ENCODE measurements at places on chromosomes 2 and 18.

DNA sequence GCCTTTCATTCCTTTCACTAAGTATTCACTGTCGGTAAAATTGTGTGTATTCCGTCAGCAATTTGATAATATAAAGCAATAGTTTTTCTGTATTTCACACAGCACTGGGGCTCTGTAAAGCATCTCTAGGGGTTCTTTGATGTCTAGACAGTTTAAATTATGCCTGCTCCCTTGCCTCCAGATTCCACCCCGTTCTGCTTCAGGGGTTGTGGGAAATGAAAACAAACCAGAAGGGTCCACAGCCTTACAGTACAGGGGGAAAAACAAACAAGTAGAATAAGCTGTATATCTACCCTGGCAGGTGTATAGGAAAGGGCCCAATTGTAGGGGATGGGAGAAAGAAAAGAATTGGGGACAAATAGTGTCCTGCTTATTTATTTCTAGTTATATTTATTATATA is 63.1 kb downstream of the ASXL3 start:
- DNase-seq = no peak

DNA sequence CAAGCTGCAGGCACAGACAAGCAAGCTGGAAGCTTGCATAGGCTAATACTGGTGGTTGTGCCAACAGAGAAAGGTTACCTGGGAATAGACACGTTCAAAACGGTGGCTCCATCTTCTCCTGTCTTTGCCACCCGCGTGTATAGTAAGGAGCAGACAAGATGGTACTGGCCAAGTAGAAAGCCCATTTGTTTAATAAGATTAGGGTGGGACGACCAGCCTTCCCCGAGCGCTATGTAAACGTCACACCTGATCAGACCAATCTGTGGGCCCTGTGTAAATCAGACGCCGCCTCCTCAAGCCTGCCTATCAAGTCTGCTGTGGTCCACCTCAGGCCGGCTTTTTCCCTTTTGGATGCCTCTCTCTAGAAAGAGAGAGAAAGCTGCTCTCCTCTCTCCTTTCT is 189.2 kb downstream of the LAMA1 start:
- DNase-seq = no peak

GRCh38 chr2:23589739-23590138 is 204.8 kb downstream of the KLHL29 start:
- no peak for DNase-seq

DNA sequence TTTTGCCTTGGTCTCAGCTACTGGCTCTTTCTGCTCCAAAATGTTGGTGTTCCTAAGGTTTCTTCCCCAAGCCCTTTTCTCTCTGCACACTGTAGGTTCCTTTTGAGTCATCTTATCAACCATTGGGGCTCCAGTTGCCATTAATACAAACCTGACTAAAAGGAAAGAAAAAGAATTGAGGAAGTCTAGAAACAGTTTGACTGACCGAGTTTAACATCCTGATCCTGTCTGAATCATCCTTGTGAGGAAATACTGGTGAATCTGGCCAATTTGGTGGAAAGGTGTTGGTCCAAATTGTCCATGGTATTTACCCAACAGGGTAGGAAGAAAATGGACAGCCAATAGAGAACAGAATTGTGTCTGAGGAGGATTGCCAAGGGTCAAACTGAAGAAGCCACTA is 38.3 kb downstream of the CRYGD start:
- DNase-seq = no peak

- DNase-seq = no peak
Measured at GRCh38 chr2:187403568-187404260, 44.3 kb downstream of the CALCRL start.

DNA sequence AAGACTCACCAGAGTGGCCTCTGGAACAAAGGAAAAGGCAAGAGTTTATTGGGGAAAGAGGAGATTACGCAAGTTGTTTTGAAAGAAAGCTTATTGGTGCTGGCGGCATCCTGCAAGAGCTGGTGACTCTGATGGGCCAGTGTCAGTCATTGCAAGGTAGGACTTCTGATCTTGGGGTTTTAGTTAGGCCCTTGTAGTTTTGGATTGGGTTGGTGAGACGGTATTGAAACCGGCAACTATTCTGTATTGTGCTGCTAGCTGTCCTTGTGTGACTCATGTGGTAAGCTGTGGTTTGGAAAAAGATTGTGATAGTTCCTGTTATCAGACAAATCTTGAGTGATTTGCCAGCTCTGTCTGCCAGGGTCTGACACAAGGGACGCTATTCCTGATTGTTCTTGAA is 159.1 kb upstream of the PIEZO2 start:
- DNase-seq = no peak

DNA sequence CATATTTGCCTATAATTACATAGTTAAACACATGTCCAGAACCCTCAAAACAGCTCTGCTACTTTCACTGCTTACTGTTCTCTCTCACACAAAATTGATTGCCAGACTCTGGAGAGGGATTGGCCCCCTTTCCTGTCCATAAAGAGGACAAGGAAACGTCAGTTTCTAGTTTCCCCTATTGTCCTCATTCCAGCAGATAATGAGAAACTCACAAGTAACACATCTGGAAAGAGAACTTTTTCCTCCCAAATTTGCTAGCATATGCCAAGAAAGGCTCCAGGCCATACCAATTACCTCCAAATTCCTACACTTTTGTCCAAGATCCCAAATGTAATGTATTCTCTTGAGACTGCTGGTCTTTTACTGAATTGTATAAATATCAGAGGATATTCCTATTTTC is 200.5 kb downstream of the EXOC6B start:
- no peak for DNase-seq

- no peak for DNase-seq
Measured at GRCh38 chr18:61929881-61930640, 37.3 kb upstream of the RNF152 start.

DNA sequence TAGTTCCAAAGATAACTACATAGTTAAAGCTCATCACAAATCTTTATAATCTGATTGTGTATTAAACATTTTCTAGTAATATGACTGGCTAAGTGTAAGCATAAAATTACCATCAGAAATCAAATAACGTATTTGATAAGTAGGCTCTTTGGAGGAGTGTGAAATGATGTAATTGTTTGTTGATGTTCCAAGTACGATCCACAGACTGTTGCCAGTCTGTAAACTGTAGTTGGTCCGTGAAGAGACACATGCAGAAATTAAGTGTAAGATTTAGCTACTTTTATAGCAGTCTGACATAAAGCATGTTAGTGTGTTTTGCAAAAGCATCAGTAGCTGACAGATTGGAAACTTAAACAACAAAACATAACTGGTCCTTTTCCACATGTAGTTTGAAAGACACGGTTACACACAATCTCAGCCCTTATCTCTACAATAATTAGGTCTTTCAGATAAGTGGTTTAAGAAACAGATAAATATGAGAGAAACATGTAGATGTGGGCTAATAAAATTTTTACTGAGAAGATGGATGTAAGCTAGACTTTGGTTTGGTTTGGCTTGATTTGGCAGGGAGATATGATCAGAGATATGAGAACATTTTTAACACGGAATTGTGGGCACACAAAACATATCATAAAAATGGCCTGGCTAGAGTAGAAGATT is 115.0 kb upstream of the EPB41L5 start:
- no peak for DNase-seq

DNA sequence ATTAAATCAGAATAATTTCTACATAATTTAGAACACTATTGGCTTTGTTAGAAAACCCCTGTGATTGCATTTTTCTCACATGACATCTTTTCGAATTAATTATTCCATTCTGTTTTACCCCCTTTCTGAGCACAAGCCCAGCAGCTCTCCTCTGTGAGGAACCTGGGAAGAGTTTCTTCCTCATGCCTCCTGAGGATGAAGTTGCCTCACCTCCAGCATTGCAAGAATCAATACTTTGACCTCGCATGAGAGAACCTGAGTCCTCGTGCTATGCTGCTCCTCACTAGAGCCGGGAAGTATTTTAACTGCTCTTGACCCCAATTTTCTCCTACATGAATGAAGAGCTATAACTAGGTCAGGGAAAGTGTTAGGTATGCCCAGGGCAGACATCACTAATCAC is 77.1 kb upstream of the RAPH1 start:
- DNase-seq = no peak

DNA sequence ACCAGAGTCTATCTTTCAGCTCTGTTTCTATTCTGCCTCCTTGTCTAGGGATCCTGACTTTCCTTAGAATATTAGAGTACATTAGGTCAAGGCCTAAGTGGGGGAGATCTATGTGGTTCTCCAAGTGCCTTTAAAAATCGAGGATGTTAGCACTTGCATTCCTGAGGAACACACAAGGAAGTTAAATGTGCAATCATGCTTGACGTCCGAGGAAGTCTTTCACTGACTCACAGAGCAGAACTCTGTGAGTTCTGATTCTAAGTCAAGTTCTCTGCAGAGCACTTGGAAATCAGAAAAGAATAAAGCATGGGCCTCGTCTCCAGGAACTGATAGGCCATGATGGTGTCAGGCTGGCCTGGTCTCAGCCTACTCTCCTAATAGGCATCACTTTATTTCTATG is 17.2 kb downstream of the FHOD3 start:
- DNase-seq = no peak

DNA sequence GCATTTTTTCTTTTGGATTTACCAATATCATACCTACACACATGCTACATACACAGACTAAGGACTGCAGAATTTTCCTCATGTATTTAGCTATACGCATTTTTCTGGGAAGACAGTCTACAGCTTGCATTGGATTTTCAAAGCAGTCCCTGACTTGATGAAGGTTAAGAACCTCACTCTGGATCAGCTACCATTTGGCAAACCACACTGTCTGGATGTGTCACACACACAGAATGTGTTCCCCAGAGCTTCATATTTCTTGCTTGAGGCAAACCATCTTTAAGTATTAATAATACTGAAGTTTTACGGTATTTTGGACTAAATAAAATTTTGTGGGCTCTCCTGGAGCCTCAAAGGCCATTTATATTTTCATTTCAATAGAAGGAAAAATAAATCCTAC is 102.3 kb downstream of the TCF4 start:
- no peak for DNase-seq

DNA sequence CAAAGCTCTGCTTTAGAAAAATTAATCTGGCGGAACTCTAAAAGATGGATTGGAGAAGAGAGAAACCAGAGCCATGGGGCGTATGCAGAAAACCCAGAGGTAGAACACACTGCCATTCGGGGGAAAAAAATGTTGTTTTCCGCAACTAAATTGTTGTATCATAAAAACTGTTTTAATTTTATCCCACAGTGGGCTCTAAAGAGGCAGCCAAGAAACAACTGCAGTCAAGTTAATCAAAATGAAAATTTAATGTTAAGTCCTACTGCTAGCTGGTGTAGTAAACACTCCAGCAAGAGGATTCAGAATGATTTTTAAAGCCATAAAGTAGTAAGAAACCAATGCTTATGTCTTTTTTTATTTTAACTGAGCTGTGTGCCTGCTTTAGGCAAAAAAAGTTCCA is 69.1 kb downstream of the GAREM1 start:
- DNase-seq = no peak

DNA sequence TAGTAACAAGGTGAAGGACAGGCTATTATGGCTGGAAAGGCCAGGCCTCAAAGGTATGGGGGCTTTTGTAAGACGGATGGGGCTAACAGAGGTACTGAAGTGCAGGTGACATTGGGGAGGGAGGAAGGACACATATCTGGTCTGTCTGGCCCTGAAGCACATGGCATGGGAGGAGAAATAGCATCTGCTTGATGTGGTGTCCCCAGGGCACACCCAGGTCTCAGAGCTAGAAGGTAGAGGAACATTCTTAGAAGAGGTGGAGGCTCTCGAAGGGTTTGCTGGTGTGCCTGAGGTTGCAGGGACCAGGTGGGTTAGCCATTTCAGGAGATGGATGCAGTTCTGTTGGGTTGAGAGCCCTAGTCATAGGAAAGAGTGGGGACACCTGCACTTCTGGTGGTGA is 9.5 kb downstream of the RALB start:
- no peak for DNase-seq

DNA sequence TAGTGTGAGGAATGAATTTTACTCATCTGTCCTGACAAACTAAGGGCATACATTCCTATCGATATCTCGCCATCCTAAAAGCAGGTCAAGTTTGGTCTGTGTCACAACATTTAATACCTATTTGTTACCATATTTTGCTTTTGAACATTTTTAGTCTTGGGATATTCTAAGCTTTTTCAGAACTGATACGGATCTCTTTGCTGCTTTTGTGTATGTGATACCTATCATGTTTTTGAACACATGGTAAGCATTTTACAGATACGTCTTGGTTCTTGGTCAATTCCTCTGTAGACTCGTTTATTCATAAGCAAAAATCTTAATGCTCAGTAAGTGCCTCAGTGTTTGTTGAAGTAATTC is 592 bp downstream of the ZNF397 start:
- no peak for DNase-seq
